Stimulated activated CD8-positive, alpha-beta memory T cell treated with anti-CD3 and anti-CD28 coated beads, Interleukin-4, amount 100 ng/mL, for 4 hours (primary cell): ENCODE measurements at places on chromosomes 4 and X.

DNA sequence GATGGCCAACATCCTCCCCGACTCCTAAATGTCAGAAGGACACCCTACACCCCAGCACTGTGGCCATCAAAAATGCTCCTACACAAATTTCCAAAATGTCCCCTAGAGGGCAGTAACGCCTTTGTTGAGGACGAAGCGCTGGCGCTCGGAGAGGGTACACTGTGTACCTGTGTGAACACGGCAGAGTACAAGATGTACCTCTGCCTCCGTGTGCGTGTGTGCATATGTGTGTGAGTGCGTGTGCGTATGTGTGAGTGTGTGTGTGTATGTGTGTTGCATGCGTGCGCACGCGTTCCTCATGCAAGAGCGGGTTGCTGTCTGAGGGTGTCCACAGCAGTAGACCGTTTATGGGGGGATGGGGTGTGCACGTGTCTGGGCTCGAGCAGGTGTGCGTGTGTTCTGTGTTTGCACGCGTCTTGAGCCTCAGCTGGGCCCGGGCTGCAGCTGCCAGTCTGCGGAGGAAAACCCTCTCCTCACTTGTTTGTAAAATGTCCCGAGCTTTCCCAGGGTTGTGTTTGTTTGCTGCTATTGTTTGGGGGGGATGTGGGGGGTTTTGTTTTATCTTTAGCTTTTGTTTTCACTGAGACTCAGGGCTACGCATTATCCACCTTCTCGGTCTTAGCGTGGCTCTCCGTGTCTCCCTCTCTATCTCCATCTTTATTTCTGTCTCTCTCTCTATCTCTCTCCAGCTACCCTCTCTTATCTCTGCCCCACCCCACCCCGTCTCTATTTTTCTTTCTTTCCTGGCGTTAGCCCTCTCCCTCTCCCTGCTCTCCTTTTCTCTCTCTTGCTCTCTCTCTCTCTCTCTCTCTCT lies 10.4 kb upstream of the TSPYL2 start:
- DNase-seq: no peak

DNA sequence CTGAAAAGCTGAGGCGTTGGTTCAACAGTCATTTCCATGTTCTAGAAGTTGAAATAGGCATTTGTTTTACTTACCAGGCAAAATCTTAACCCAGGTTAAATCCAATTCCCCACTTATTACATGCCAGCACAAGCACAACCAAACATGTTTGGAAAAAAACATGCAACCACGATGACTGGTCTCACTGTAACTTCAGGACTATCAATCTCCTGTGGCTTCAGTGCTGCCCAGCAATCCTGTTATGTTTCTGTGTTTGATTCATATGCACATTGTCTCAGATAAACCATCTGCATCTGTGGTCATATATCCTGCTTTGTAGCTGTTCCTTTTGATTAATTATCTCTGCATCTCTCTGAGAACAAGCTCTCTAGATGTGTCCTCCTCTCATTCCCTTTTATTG lies 28.3 kb downstream of the PRDM8 start:
- DNase-seq: no peak

DNA sequence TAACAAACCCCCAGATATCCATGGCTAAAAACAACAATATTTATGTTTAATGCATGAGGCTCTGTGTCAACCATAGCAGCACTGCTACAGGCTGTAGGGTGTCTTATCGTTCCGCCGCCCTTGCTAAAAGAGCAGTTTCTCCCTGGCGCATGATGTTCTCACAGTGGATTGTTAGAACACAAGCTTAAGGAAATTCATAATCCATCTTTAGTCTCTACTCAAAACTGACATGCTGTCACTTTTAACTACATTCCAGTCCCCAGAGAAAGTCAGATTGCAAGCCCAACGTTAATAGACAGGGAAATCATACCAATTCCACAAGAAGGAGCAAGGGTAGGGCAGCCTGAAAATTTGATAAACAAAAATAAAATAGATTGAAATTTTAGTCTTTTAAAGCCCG lies 1960.8 kb downstream of the PCDH7 start:
- DNase-seq: no peak

DNA sequence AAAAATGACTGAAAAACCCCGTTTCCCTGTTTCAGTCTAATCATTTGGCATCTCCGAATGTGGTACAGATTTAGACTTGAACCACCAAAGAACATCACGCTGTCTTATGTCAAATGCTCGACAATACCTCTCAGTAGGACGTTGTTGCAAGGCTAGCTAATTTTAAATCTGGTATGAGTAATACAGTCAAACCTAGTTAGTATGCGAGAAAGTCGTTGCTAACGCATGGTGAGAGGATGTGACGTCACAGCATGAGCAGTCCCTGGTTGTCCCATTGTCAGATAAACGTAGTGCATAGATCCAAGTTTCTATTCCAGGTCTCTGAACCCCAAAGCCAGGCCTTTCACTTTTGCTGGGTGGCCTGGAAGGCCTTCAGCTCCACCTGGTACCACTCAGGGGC lies 44.7 kb downstream of the SETD7 start:
- DNase-seq: no peak

DNA sequence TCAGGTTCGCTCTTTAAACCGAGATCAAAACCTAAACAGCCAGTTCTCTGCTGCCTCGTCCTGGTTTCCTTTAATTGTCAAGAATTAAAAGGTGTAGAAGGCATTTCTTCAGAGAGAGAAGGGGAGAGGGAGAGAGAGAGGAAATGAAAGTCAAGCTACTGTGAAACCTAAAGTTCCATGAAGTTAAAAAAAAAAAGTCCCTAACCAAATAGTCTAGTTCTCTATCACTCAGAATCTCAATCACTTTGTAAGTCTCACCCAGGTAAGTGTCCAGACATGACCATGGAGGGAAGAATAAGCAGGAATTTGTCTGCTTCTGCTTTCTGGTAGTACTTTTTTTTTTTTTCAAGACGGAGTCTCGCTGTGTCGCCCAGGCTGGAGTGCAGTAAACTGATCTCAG lies 18.8 kb upstream of the SMIM14 start:
- no peak for DNase-seq

GRCh38 chr4:186392017-186392416 lies 126.0 kb downstream of the F11 start:
- no peak for DNase-seq

DNA sequence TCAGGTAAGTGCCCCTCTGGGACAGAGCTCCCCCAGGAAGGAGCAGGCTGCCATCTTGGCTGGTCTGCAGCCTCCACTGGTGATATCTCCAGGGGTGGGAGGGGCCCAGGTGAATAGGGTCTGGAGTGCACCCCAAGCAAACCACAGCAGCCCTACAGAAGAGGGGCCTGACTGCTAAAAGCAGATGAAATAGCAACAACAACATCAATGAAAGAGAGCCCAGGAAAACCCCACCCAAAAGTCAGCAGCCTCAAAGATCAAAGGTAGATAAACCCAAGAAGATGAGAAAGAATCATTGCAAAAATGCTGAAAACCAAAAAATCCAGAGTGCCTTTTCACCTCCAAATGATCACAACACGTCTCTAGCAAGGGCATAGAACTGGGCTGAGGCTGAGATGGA lies 92.5 kb upstream of the PAGE3 start:
- DNase-seq: no peak

GRCh38 chrX:129544780-129545179 lies 4.7 kb downstream of the OCRL start:
- DNase-seq: no peak

DNA sequence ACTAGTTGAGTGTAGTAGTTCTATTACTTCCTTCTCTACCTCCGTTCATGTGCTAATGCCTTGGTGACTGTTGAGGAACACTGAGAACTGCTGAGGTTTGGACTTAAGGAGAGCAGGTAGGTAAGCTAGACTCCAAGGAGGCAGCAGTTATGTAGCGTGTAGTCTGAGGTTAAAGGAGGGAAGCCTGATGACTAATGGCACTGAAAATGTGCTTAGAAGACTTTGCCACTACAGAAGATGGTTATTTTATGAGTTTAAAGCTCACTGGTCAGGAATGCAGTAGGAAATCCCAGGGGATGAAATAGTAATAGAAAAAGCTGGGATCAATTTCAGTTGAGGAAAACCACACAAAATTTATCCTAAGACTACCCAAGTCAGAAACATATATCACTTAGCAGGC lies 1077.3 kb downstream of the RAPGEF2 start:
- DNase-seq: no peak

DNA sequence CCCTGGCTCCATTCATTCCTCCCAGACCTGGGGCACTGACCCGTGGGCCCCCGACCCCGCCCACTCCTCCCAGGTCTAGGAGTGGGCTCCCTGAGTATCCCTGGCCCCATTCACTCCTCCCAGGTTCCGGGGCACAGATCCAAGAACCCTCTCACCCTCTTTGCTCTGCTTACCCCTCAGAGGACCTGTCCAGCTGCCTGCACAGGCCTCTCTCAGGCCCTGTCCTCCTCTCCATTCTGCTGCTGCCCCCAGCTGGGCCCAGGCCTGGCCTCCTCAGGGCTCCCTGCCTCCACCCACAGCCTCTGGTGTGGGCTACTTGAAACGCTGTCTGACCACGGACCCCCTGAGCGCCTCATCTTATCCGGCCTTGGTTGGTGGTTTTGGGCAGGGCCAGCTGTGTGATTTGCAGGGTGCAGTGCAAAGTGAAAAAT lies 217.7 kb upstream of the PSAPL1 start:
- no peak for DNase-seq

DNA sequence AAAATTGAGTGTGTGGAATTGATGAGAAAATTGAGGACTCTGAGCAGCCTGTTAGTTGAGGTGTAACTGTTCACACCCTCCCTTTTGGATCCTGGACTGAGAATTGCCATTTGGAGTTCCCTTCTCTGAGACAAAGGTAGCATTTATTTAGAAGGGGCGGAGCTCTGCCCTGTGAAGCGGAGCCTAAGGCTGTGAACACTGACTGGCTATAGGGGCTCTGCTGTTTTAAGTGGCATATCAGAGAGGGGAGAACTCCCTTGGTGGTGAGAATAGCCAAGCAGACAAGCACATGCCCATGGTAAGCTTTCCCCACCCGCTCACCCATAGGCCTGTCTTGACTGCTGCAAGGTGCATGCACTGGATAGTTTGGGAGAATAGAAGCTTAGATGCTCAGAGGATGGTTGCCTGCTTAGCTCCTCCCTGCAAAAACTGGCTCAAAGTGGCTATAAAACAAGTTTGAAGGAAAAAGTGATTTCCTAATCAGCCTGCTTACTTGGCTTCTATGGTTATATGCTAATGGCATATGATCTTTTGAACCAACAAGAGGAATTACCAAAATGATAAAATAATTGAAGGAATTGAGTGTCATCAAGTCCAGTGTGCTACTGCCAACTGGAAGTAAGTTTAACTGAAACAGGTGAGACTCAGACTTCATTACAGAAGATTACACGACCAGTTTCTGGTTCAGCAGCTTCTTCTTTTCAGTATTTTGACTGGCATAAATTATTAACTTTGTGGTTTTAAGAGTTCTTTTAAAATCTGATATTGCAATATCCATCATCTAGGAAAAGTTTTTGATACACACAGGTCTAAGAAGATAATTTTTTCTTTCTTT lies 108.4 kb downstream of the AFF1 start:
- no peak for DNase-seq

DNA sequence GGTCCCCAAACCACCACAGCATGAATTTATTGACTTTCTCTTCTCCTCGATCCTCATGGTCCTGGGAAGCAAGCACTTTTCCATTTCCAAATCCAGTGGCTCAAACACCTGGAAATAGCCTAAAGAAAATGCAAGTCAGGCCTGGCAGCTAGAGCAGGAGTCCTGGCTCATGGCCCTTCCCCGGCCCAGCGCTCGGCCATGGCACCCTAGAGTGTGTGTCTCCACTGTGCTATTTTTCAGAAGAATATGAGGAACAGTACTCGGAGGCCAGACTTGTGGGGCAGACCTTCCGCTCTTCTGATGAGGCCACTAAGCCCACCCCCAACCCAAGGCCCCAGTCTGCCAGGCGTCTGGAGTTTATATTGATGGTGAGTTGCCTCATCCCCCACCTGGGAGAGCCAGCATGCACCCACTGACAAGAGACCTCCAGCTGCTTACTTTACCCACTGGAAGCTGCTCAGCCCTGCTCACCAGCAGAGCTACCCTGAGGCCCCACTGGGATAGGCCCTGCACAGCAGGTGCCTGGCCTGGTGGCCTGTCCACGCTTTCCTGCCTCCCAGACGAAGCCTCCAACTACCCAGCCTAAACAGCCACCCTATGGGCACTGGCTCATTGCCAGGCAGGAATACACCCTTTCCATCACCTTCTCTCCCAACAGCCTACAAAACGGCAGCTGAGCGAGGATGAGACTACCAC lies 2.3 kb upstream of the RTL5 start:
- no peak for DNase-seq

- DNase-seq: no peak
These were observed 214.4 kb upstream of the CPEB2 start for GRCh38 chr4:14787894-14788293.

DNA sequence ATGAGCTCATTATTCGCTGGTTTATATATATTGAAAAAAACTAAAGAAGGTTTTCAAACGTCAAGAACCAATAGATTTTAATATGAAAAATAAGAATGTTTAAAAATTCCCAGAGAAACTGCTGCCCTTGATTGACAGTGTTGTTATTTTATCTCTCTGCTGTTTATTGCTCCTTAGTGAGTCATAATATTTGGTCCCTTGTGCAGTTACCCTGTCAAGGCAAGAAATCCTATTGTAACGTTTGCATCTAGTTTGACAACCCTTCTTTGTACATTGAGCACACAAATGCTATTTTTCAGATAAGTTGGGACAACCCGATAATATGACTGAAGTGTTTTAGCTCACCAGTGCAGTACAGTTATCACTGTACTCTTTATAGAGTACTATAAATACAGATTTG lies 349.4 kb downstream of the CCSER1 start:
- DNase-seq: no peak

GRCh38 chrX:37711991-37712390 lies 26.4 kb downstream of the XK start:
- DNase-seq: no peak

DNA sequence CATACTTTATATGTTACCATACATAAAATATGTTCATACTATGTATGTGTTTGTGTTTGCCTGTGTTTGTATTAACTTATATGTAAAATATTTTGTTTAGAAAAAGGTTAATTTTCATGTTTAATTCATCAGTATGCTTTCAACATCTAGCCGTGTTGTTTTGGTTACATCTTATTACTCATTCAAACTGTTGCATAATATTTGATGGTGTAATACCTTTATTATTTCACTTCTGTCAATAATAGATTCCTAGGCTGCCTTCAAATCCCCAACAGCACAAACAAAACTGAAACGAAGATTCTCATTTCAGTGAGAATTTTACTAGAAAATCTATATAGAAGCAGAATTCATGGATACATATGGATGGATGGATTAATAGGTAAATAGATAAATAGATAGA lies 462.3 kb upstream of the ADGRL3 start:
- no peak for DNase-seq

DNA sequence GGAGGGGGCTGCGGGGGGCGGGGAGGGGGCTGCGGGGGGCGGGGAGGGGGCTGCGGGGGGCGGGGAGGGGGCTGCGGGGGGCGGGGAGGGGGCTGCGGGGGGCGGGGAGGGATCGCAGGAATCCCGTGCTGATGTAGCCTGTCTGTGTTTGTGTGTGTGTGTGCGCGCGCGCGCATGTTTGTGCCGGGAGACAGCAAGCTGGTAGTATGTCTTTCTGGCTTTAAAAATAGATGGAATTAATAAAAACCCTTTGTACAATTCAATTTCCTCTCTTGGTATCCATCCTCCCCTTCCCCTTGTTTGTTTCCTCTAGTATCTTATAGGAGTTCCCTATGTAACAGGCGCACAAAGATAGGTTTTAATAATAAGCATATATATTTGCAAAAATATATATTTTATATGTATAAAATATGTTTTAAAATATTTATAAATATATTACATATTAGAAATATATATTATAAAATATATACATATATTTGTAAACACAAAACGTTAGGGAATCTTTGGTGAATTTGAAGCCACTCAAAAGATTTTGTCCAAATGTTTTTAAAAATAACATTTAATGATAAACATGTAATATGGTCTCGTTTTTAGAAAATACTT lies 782 bp downstream of the ARHGAP24 start:
- no peak for DNase-seq
